ENCODE measurements at places on chromosomes 4 and X.

GRCh38 chr4:151199319-151200190 is 77.4 kb upstream of the PRSS48 start:
- DNase-seq, result no peak

GRCh38 chr4:25450491-25450901 is 73.4 kb downstream of the ANAPC4 start:
- DNase-seq, result no peak

DNA sequence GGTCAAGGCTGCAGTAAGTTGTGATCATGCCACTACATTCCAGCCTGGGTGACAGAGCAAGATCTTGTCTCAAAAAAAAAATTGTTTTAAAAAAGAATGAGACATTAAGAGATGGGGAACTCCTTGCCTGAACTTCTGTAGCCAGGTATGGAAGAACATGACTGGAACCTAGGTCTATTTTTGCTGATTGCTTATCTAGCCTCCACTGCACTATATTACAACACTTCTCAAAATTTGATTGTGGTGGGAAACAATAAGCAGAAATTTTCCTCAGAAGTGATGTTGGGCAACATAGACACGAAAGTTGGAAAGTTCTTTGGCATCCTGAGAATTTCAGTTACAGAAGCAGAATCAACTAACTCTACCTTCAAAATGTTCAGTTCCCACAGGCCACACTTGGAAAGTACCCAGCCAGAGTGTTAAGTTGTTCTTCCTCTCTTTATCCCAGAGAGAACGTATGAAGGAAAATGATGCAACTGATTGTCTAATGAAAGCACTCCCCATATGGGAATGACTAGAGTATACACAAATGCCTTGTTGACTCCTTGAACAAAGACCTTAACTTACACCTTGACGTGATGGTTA is 50.0 kb downstream of the LUZP4 start:
- no peak for DNase-seq

DNA sequence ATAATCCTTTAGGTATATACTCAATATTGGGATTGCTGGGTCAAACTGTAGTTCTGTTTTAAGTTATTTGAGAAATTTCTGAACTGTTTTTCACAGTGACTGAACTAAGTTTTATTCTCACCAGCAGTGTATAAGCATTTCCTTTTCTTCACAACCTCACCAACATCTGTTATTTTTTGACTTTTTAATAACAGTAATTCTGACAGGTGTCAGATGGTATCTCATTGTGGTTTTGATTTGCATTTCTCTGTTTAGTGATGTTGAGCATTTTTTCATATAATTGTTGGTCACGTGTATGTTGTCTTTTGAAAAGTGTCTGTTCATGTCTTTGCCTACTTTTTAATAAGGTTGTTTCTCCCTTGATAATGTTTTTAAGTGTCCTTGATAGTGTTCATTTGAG is 112.6 kb downstream of the LINC00632 start:
- no peak for DNase-seq

- no peak for DNase-seq
Measured at GRCh38 chrX:124307253-124307907, 25.1 kb upstream of the TEX13D start.

- no peak for DNase-seq
Measured at GRCh38 chr4:26856906-26857277, 3.7 kb upstream of the STIM2 start.

GRCh38 chrX:124548571-124548970 is 202.2 kb downstream of the SH2D1A start:
- DNase-seq, result no peak

GRCh38 chrX:29419774-29420553 is 795.4 kb upstream of the MAGEB2 start:
- no peak for DNase-seq

DNA sequence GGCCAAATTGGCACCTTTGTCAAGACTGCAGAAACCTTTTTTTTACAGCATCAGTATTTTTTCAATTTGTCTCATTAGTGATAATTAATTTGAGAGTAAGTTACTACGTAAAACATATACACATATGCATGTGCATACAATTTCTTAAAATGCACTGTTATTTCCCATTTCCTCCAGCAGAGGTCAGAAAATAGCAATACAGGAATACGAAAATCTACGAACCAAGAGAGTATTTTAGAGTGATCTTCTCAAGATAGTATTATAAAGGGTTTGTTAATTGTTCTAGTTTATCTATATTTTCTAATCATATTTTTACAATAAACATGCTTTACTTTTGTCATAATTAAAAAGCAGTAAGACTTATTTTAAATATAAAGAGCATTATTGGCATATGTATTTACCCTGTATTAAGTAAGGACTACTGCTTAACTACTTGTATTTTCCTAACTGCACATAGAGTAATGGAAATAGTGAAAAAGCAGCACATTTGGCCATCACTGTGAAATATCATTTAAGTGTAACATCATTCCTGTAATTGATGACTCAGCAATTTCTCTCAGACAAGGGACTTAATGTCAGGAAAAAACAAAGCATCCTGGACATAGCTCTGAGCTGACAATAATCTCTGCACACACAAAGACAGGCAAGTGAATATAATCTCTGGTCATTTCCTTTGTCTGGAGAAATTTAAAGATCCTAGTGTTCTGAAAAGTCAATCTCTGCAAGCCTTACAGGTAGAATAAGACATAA is 45.6 kb downstream of the MAOB start:
- no peak for DNase-seq

DNA sequence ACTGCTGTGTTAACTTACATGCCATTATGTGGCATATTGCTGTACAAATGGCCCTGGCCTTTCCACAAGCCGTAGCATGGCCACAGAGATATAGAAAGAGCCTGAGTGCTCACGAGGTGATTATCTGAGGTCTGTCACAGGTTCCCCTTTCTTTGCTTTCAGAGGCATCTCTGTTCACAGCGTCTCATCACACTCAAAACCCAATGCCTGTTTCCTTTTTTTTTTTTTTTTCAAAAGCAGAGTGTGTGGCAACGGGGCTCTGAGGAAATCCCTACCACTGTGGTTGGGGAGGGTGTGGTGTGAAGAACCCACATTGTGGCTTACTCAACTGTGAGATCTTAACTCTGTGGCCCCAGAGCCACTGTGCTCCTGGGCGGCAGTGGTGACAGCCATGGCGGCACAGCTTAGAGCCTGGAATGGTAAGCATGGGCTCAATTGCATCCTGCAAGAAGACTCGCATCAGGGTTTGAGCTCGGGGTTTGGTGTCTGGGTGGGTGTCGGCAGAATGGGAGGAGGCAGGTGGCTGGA is 30.8 kb downstream of the RTL5 start:
- DNase-seq, result no peak

DNA sequence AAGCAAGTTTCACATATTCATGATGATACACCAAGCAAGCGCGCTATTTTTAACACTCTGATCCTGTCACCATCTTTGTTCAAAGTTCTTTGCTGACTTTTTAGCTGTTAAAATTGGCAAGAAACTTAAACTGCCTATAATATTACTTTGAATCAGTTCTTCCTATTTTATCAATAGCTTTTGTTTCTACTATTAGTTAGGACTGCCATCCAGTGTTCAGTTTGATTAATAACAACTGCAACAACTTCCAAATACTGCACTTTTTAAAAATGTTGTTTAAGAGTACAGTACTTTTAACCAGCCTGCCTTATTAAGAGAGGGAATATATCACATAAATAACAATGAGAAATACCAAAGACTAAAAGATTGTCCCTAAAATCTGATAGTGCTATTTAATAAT is 614.3 kb downstream of the FAM133A start:
- DNase-seq, result no peak

- DNase-seq, result no peak
Measured at GRCh38 chrX:9611436-9612145, 146.7 kb downstream of the TBL1X start.

GRCh38 chr4:173758132-173758531 is 228.1 kb upstream of the HAND2 start:
- DNase-seq, result no peak

DNA sequence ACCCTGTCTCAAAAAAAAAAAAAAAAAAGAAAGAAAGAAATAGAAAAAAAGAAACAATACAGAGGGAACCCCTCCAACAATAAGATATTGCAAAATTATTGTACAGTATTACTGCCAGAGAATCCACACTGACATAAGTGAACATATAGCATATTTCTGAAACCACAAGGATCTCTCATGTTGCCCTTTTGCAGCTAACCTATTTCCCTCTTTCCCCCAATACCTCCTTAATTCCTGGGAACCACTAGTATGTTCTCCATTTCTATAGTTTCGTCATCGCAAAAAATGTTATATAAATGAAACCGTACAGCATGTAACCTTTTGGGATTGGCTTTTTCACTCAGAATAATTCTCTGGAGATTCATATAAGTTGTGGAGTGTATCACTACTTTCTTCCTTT is 20.0 kb upstream of the BMP2K start:
- no peak for DNase-seq

DNA sequence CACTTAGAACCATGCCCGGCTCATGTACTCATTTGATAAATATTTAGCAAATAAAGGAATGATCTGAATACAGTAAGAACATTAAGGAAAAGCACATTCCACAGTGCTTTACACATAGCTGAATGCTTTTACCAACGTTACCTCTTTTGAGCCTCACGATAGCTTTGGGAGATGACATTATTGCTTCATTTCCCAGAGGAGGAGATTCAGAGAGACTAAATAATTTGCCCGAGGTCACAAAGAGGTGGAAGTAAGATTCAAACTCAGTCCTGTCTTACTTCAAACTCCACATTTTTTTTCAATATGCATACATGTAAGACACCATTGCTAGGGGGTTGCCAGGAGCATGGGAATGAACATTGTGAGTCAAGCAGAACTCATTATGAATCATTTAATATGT is 538.5 kb downstream of the BCOR start:
- DNase-seq, result no peak

GRCh38 chr4:126124818-126125217 is 810.1 kb downstream of the FAT4 start:
- DNase-seq, result no peak

DNA sequence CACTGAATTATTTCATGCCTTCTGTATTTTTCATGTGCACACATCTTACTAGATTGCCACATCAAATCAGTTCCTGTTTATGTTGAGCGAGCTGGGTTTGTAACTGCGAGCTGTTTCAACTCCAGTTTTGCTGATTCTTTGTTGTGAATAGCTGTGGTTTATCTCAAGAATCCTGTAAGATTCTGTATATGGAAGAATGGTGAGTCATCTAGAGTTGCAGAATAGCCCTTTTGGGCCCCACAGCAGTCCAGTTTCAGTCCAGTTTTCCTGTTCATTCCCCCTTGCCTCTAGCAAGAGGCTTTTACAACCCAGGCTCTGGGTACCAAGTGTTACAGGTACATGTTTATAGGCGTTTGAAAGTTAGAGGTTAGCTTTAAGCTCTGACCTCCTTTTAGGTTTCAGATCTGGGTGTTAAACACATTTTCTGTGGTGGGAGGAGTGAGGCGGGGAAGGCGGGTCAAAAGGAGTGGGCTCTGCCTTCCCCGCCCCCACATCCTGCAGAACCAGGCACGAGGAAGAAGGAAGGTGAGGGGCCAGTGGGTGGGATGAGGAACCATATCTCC is 32.7 kb downstream of the TBC1D14 start:
- no peak for DNase-seq

DNA sequence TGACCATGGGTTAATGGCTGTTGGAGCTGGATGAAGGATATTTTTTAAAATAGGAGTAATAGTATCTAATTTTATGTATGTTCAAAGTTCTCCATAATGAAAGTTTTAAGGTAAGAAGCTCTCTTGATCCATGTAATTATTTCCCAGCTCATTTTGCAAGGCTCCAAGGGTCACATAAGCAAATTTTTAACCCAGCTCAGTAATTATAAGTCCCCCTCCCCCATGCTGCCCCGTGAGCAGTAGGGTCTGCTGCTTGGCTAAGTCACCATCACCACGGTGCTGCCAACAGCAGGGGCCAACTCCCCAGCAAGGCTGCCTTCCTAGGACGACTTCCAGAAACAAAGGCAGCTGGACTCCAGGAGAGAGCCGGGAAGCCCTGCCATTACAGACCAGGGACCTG is 340.0 kb downstream of the FBXW7 start:
- DNase-seq, result no peak

- DNase-seq, result no peak
Measured at GRCh38 chr4:35938936-35939335, 305.4 kb downstream of the ARAP2 start.

- no peak for DNase-seq
Measured at GRCh38 chr4:94802091-94802490, 44.3 kb downstream of the BMPR1B start.

DNA sequence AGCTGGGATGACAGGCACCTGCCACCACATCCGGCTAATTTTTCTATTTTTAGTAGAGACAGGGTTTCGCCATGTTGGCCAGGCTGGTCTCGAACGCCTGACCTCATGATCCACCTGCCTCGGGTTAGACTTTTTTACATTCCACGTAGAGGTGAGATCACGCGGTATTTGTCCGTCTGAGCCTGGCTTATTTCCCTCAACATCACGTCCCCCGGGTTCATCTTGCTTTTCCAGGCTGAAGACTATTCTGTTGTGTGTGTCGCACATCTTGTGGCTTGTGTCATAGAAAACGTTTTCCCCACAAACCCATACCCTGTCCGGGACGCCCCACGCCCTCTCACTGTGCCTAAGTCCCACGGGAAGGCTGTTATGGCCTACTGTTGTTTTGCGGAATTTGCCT is 185.3 kb downstream of the CRLF2 start:
- no peak for DNase-seq

GRCh38 chr4:23969635-23970145 is 79.8 kb upstream of the PPARGC1A start:
- DNase-seq, result no peak

DNA sequence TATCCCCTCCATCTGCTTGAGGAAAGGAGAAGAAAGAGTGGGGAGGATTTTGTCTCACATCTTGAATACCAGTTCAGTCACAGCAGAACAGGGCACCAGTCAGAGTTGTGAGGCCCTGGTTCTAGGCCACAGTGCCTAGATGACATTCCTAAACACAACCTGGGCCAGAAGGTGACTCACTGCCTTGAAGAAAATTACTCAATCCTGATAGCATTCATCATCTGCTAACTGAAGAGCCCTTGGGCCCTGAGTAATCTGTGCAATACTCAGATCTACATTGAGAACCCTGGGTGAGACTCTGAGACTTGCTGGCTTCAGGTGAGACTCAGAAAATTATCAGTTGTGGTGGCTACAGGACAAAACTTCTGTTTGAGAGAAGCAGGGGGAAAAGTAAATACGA is 20.5 kb upstream of the PRR32 start:
- no peak for DNase-seq

- no peak for DNase-seq
Measured at GRCh38 chr4:139823345-139823744, 157.7 kb downstream of the MGST2 start.

GRCh38 chrX:10166248-10166716 is 9.5 kb downstream of the CLCN4 start:
- no peak for DNase-seq

- DNase-seq, result no peak
Measured at GRCh38 chr4:70629469-70630090, 1.0 kb downstream of the ENAM start.

- no peak for DNase-seq
Measured at GRCh38 chr4:178140326-178140915, 698.2 kb upstream of the AGA start.

DNA sequence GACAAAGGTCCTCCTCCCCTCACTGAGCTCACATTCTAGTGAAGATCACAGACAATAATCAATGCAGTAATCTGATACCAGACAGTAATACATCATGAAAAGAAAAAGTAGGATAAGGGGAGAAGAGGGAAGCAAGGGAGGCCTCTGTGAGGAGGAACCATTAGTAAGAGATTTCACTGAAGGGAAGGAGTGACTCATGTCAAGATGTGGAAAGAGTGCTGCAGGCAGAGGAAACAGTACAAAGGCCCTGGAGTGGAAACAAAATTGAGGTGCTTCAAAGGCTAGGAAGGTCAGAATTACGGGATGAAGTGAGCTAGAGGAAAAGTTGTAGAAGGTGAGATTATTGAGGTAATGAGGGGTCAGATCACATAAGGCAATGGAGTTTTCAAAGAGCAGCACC is 38.1 kb downstream of the LAMTOR3 start:
- no peak for DNase-seq

Data from osteocyte (in vitro differentiated cells).